Immature natural killer cell (primary cell): ENCODE measurements at places on chromosomes 6 and 20. TPM values are rescaled to one million over a fixed set of nuclear protein-coding genes. Genes with fewer than 3 reads are reported as not detected.

The PLEKHG1 gene
- polyA plus RNA-seq = not detected

The METTL24 gene
- polyA plus RNA-seq = 2.8 TPM

The VNN1 gene
- 0.21 TPM for polyA plus RNA-seq

The CCN2 gene
- polyA plus RNA-seq = not detected

The TRIM10 gene
- polyA plus RNA-seq = not detected

The LRFN2 gene
- polyA plus RNA-seq = 1.8 TPM

The RNF144B gene
- 2.4 TPM for polyA plus RNA-seq

The BTNL2 gene
- not detected for polyA plus RNA-seq

The TGM3 gene
- not detected for polyA plus RNA-seq

The PAK5 gene
- polyA plus RNA-seq = not detected

The SPAG4 gene
- 0.56 TPM for polyA plus RNA-seq

The HLA-DRA gene
- polyA plus RNA-seq = 884 TPM

The MCM9 gene
- 15.3 TPM for polyA plus RNA-seq

The CD164 gene
- polyA plus RNA-seq = 825 TPM

The EBF4 gene
- 1.7 TPM for polyA plus RNA-seq

The SGK1 gene
- 4.3 TPM for polyA plus RNA-seq

The MLIP gene
- not detected for polyA plus RNA-seq

The EEF1A2 gene
- polyA plus RNA-seq = not detected

The TNFRSF6B gene
- not detected for polyA plus RNA-seq

The EYA2 gene
- not detected for polyA plus RNA-seq

The FAM184A gene
- not detected for polyA plus RNA-seq

The PLA2G7 gene
- 0.26 TPM for polyA plus RNA-seq

The C6orf58 gene
- not detected for polyA plus RNA-seq

The IFNGR1 gene
- polyA plus RNA-seq = 70.4 TPM

The HCRTR2 gene
- not detected for polyA plus RNA-seq

The TMEM200A gene
- 1.0 TPM for polyA plus RNA-seq

The SPTLC3 gene
- 6.0 TPM for polyA plus RNA-seq

The NRN1 gene
- polyA plus RNA-seq = not detected

The PPP1R14C gene
- polyA plus RNA-seq = not detected

The WFDC2 gene
- polyA plus RNA-seq = not detected

The COMMD7 gene
- polyA plus RNA-seq = 208 TPM

The SAMD10 gene
- 6.5 TPM for polyA plus RNA-seq

The PRICKLE4 gene
- not detected for polyA plus RNA-seq

The SLC17A5 gene
- 9.4 TPM for polyA plus RNA-seq

The DLK2 gene
- polyA plus RNA-seq = not detected

The ENPP5 gene
- polyA plus RNA-seq = 36.1 TPM

The SAMD5 gene
- not detected for polyA plus RNA-seq

The C6orf132 gene
- 0.06 TPM for polyA plus RNA-seq

The ZC3H12D gene
- polyA plus RNA-seq = not detected

The MCCD1 gene
- not detected for polyA plus RNA-seq

The CDSN gene
- not detected for polyA plus RNA-seq

The TREM1 gene
- not detected for polyA plus RNA-seq

The ITPR3 gene
- 1.1 TPM for polyA plus RNA-seq

The ACSS1 gene
- polyA plus RNA-seq = 85.2 TPM

The KHDC1 gene
- polyA plus RNA-seq = 7.4 TPM

The PLG gene
- polyA plus RNA-seq = not detected

The RAB44 gene
- not detected for polyA plus RNA-seq

The PTCHD4 gene
- polyA plus RNA-seq = not detected
